Natural killer cell (primary cell): ENCODE measurements at places on chromosomes 5 and 9. TPM values are rescaled to one million over a fixed set of nuclear protein-coding genes. Genes with fewer than 3 reads are reported as not detected.

The PCDHGB5 gene
- total RNA-seq, result 4.2 TPM

The ADAMTSL1 gene
- total RNA-seq, result not detected

The TPRN gene
- 8.2 TPM for total RNA-seq

The STPG3 gene
- total RNA-seq, result not detected

The TAF11L10 gene
- not detected for total RNA-seq

The ARSI gene
- not detected for total RNA-seq

The SLC26A2 gene
- 6.2 TPM for total RNA-seq

The IL3 gene
- total RNA-seq, result not detected

The BTNL9 gene
- total RNA-seq, result 0.54 TPM

The JAK2 gene
- total RNA-seq, result 43.9 TPM

The MRNIP gene
- 40.2 TPM for total RNA-seq

The MSX2 gene
- 0.40 TPM for total RNA-seq

DNA sequence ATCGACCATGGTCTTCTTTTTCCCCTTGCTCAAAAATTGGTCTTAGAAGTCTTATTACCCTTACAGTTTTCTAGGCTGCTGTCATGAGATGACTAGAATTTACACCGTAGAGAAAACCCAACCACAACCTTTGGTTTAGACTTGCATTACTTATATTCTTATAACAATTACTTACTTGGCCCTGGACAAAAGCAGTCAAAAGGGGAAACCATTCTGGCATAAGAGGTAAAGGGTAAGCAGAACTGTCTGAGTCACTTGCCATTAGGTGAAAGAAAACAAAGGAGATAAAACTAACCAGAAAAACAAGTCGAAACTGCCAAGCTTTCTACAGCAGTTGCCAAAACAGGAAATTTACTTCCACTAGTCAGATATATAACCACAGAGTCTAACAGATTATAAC, 17.9 kb downstream of the TMEM245 start:
- H3K27ac ChIP-seq, result peak overlapping the region; percentile 43
- no peaks in the 10 kb centered on the region for H3K27me3 ChIP-seq
- H3K36me3 ChIP-seq, result peaks cover 8% of the 10 kb centered on the region
- peaks cover 3% of the 10 kb centered on the region for H3K4me1 ChIP-seq
- no peak for DNase-seq

GRCh38 chr9:93663877-93664548, 87.6 kb downstream of the PHF2 start:
- H3K4me3 ChIP-seq, result no peak overlapping the region
- no peaks in the 10 kb centered on the region for H3K27me3 ChIP-seq
- no peak overlapping the region for H3K27ac ChIP-seq
- DNase-seq, result no peak
- peaks cover 21% of the 10 kb centered on the region for H3K36me3 ChIP-seq

DNA sequence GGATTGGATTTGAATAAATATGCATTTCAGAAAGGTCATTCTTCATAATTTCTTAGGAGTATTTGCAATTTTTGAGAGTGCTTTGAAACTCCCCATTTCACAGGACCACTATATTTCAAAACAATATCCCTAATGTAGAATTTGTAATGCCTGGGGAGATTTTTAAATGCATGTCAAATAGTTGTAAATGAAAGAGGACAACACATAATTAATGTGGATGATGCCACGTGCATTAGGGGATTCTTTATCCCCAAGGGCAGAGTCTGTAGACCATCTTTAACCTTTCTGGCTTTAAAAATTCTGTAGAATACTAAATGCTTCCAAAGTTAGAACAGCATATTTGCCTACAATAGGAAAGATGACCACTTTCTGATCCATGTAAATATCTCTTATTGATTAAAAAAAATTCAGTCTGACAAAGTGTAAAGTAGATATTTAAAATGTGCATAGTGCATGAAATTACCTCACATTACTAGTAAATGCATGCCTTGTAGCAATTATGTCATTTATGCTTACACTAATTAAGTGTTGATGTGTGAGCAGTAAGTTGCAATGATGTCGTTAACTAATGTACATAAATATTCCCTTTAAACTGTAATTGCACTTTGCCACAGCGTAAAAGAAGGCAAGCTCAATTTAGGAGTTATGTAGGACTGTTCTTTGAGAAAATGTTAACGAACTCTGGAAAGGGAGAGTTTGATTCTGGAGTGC, 416.1 kb downstream of the PSAT1 start:
- H3K27me3 ChIP-seq, result no peaks in the 10 kb centered on the region
- DNase-seq, result no peak
- no peaks in the 10 kb centered on the region for H3K4me1 ChIP-seq

DNA sequence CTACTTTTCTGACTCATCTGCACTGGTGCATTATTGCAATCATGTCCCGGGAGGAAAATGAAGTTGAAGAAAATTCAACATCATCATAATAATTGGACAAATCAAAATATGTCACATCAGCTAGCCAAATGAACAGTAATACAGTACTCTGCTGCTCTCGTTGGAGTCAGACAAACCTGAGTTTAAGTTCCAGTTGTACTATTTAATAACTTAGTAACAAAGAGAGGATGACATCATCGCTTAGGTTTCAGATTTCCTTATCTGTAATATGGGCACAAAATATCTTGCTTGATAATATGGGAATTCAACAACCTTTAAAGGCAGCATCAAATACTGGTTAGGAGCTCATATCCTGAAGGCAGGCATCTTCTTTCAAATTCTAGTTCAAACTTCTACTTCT, 1248.9 kb upstream of the ACO1 start:
- H3K4me3 ChIP-seq, result no peak overlapping the region
- DNase-seq, result no peak
- H3K36me3 ChIP-seq, result no peaks in the 10 kb centered on the region
- H3K27ac ChIP-seq, result no peak overlapping the region
- no peaks in the 10 kb centered on the region for H3K4me1 ChIP-seq
- H3K27me3 ChIP-seq, result no peaks in the 10 kb centered on the region

- peaks cover 19% of the 10 kb centered on the region for H3K4me1 ChIP-seq
- no peak overlapping the region for H3K4me3 ChIP-seq
- no peak overlapping the region for H3K27ac ChIP-seq
- H3K27me3 ChIP-seq, result no peaks in the 10 kb centered on the region
Observed at GRCh38 chr9:85603936-85604335, 137.8 kb downstream of the AGTPBP1 start.

GRCh38 chr5:27241564-27242257, 203.3 kb upstream of the CDH9 start:
- DNase-seq, result no peak
- no peaks in the 10 kb centered on the region for H3K27me3 ChIP-seq
- H3K27ac ChIP-seq, result no peak overlapping the region
- H3K4me3 ChIP-seq, result no peak overlapping the region
- no peaks in the 10 kb centered on the region for H3K36me3 ChIP-seq

GRCh38 chr9:38686933-38687332, 33.0 kb downstream of the FAM240B start:
- no peak for DNase-seq
- H3K36me3 ChIP-seq, result no peaks in the 10 kb centered on the region
- H3K4me3 ChIP-seq, result no peak overlapping the region
- no peaks in the 10 kb centered on the region for H3K4me1 ChIP-seq

- DNase-seq, result no peak
- no peaks in the 10 kb centered on the region for H3K36me3 ChIP-seq
- no peak overlapping the region for H3K27ac ChIP-seq
- H3K27me3 ChIP-seq, result no peaks in the 10 kb centered on the region
- H3K4me3 ChIP-seq, result no peak overlapping the region
Observed at GRCh38 chr5:103498211-103498610, 64.4 kb downstream of the NUDT12 start.

GRCh38 chr5:94397508-94397907, 220.9 kb downstream of the KIAA0825 start:
- no peaks in the 10 kb centered on the region for H3K36me3 ChIP-seq
- no peaks in the 10 kb centered on the region for H3K27me3 ChIP-seq
- H3K27ac ChIP-seq, result no peak overlapping the region
- no peak for DNase-seq

DNA sequence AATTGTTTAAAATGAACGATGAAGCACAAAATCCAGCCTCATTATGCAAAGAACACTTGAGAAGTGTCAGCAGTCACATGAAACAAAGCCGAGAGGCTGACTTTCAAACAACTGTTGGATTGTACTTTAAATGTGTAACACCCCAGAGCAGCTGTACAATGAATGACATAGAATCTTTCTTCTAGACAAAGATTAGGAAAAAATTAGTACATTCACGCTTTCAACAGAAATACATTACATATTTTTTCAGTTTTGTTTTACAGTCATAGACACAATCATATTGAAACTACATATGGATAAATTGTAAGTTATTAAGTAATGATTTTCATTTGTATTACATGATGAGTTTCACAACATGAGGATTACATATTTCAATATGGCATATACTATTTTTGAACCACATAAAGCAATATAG, 10.6 kb upstream of the AGXT2 start:
- H3K36me3 ChIP-seq, result no peaks in the 10 kb centered on the region
- no peaks in the 10 kb centered on the region for H3K27me3 ChIP-seq
- no peak for DNase-seq
- no peak overlapping the region for H3K27ac ChIP-seq
- H3K4me1 ChIP-seq, result no peaks in the 10 kb centered on the region
- H3K4me3 ChIP-seq, result no peak overlapping the region

DNA sequence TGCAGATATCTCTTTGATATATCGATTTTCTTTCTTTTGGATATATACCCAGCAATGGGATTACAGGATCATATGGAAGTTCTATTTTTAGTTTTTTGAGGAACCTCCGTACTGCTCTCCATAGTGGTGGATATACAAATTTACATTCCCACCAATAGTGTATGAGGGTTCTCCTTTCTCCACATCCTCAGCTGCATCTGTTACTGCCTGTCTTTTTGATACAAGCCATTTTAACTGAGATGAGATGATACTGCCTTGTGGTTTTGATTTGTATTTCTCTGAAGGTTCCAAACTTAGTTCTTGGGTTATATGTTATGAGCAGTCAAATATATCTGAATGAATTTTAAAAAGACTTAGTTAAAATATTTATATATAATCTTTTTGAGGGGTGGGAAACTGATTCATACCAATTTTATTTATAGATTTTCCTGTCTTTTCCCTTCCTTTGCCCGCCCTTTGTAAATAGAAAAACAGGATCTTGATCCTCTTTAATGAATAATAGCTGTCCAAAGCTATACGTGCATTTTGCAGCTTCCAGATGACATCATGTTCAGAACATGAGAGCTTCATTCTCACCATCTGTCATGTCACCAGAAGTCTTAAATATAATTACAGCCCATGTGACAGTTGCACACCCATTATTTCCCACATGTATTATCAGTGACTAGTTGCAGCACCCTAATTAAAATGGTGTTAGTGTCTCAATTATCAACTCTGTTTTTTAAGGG, 6.2 kb upstream of the ARHGEF28 start:
- no peak for DNase-seq
- peaks cover 6% of the 10 kb centered on the region for H3K27me3 ChIP-seq
- H3K4me1 ChIP-seq, result no peaks in the 10 kb centered on the region

GRCh38 chr9:116157436-116158138, 4.0 kb downstream of the PAPPA start:
- no peaks in the 10 kb centered on the region for H3K36me3 ChIP-seq
- H3K27me3 ChIP-seq, result peaks cover 16% of the 10 kb centered on the region
- H3K4me1 ChIP-seq, result no peaks in the 10 kb centered on the region
- H3K27ac ChIP-seq, result no peak overlapping the region
- DNase-seq, result no peak
- H3K4me3 ChIP-seq, result no peak overlapping the region

DNA sequence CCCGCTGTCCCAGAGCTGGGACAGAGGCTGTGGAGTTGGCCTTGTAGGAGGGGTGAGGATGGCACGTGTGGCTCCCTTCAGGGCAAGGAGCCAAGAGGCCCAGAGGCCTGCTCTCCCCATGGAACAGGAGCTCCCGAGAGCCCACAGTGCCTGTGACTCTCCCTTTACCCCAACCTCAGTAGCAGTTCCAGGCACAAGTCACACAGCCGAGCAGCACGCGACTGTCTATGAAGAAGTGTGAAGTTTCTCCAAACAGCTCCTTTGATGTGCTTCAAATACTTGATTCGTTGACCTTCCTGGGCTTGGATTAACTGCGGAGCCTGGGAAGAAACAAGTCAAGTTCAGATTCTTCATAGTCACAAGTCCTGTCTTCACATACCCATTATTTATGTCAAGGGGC, 208.7 kb downstream of the IRX2 start:
- H3K4me3 ChIP-seq, result no peak overlapping the region
- no peak overlapping the region for H3K27ac ChIP-seq
- H3K4me1 ChIP-seq, result no peaks in the 10 kb centered on the region
- no peaks in the 10 kb centered on the region for H3K36me3 ChIP-seq

- no peaks in the 10 kb centered on the region for H3K4me1 ChIP-seq
- H3K36me3 ChIP-seq, result no peaks in the 10 kb centered on the region
- no peak overlapping the region for H3K4me3 ChIP-seq
- no peaks in the 10 kb centered on the region for H3K27me3 ChIP-seq
- no peak overlapping the region for H3K27ac ChIP-seq
Observed at GRCh38 chr9:23779220-23779619, 46.8 kb downstream of the ELAVL2 start.

GRCh38 chr5:142015781-142016533, 3.1 kb upstream of the GNPDA1 start:
- H3K27ac ChIP-seq, result peak overlapping the region; percentile 75
- H3K4me1 ChIP-seq, result peaks cover 66% of the 10 kb centered on the region
- no peak overlapping the region for H3K4me3 ChIP-seq
- no peaks in the 10 kb centered on the region for H3K27me3 ChIP-seq
- DNase-seq, result peak; percentile 71

DNA sequence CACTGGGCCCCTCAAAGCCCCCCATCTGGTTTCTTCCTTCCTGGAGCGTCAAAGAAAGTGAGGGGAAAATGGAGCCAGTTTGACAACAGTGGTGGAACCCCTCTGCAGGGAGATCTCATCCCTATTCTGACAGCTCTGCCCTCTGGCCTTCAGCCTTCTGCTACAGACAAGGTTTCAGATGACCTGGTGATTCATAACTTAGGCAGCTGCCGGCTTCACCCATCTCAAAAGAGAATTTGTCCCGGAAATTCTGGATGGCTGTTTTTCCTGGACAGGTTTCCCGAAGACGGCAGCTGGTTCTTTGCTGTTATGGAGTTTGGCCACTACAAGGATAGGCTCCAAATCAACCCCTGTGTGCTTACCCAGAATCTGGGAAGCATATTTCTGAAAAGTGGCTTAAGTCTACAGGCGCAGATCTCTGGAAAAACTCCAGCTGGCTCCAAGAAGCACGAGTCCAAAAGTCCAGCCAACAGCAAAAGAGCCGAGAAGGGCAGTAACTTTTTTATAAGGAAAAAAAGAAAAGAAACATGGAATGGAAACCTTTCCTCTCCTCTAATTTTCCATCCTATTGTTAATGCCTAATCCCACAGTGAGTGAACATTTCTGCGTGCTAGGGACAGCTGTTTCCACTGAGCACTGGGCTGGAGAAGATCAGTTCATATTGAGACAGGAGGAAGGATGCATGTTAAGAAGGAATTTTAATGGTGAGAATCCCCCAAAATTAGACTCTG, 54.5 kb downstream of the ZNF366 start:
- DNase-seq, result no peak
- no peaks in the 10 kb centered on the region for H3K27me3 ChIP-seq
- H3K27ac ChIP-seq, result no peak overlapping the region
- no peaks in the 10 kb centered on the region for H3K36me3 ChIP-seq
- H3K4me3 ChIP-seq, result no peak overlapping the region
- peaks cover 8% of the 10 kb centered on the region for H3K4me1 ChIP-seq

- no peaks in the 10 kb centered on the region for H3K36me3 ChIP-seq
- H3K4me1 ChIP-seq, result peaks cover 3% of the 10 kb centered on the region
- H3K4me3 ChIP-seq, result no peak overlapping the region
- H3K27me3 ChIP-seq, result no peaks in the 10 kb centered on the region
- no peak for DNase-seq
Observed at GRCh38 chr5:159216454-159216853, 7.1 kb upstream of the RNF145 start.

- peaks cover 13% of the 10 kb centered on the region for H3K4me1 ChIP-seq
- H3K36me3 ChIP-seq, result peaks cover 17% of the 10 kb centered on the region
- peak overlapping the region; percentile 88 for H3K27ac ChIP-seq
- DNase-seq, result peak; percentile 37
Observed at GRCh38 chr5:40681363-40682153, 1.8 kb downstream of the PTGER4 start.
